ENCODE measurements at places on chromosomes 6 and 20.
A peak's percentile ranks its signal among the peaks of the same experiment; 100 is the strongest.

GRCh38 chr6:165031502-165031901 lies 277.9 kb downstream of the C6orf118 start:
- no peak for DNase-seq

GRCh38 chr6:129575378-129576118 lies 134.4 kb downstream of the ARHGAP18 start:
- peak; percentile 14 for DNase-seq

GRCh38 chr20:48489046-48489463 lies 338.7 kb downstream of the PREX1 start:
- DNase-seq, result no peak

DNA sequence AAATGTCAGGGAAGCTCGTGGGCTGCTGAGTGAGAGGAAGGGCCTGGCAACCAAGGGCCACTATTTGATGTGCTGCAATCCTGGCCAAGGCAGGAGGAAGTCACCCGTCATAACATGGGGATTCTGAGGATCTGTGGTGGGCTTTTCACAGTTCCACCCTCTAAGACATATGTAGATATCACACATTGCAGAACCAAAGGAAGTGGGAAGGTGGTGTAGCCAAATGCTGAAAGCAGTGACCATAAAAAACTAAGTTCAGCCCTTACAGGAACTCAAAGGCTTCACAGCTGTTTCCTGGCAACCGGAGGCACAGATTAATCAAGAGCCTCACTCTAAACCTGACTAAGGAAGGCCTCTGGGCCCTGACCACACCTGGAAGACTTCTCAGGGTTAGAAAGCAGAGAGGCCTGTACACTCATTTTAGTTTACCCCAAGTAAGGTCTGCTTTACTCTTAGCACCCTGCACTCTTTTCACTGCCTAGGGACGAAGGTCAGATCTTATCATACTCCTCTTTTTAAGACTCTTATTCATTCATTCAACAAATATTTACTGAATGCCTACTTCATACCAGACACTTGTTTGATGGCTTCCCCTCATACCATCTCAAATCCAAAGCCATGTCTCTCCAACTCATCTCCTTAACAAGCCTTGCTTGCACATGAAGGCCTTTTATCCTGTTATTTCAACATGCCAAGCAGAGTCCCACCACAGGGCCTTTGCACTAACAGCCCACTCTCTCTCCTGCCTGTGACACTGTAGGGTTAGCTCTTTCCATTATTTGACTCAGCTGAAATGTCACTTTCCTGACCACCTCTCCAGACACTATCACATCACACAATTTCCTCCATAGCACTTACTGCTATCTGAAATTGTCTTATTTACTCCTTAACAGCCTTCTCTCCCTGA lies 2.6 kb downstream of the UBE2V1 start:
- DNase-seq, result no peak

GRCh38 chr6:85419046-85419759 lies 30.7 kb upstream of the NT5E start:
- DNase-seq, result no peak

GRCh38 chr6:160355001-160355400 lies 6.8 kb downstream of the SLC22A3 start:
- DNase-seq, result no peak

DNA sequence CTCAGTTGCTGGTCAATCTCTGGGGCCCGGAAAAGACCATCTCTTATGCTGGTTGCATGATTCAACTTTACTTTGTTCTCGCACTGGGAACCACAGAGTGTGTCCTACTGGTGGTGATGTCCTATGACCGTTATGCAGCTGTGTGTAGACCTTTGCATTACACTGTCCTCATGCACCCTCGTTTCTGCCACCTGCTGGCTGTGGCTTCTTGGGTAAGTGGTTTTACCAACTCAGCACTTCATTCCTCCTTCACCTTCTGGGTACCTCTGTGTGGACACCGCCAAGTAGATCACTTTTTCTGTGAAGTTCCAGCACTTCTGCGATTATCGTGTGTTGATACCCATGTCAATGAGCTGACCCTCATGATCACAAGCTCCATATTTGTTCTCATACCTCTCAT lies 4.3 kb downstream of the OR2J3 start:
- no peak for DNase-seq

GRCh38 chr6:43945768-43946080 lies 175.7 kb downstream of the VEGFA start:
- DNase-seq, result peak; percentile 39

DNA sequence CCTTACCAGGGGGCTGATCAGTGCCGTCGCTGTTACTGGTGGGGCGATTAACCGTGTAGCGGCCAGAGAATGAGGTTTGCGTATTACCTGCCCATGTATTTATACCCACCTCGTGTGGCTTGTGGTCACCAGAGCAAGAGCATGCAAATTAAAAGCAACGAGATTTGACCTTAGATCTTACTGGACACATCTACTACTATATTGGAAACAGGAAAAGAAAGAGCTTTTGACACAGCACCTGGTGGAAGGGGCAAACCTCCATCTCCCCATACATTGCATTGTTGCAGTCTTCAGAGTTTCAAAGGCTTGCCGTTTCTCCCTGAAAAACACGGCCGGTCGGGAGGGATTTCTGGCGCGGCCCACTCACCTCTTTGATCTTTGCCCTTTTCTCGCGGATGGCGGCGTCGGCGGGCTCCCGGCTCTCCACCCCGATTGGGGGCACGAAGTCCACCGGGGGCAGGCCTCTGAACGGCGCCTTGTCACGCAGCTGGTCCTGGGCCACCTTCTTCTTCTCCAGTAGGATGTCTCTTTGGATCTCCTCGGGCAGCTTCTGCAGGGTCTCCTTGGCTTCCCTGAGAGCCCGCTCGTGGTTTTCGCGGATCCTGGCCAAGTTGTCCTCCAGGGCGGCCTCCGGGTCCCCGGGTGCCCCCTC lies 1.3 kb downstream of the MAN1A1 start:
- peak; percentile 44 for DNase-seq

DNA sequence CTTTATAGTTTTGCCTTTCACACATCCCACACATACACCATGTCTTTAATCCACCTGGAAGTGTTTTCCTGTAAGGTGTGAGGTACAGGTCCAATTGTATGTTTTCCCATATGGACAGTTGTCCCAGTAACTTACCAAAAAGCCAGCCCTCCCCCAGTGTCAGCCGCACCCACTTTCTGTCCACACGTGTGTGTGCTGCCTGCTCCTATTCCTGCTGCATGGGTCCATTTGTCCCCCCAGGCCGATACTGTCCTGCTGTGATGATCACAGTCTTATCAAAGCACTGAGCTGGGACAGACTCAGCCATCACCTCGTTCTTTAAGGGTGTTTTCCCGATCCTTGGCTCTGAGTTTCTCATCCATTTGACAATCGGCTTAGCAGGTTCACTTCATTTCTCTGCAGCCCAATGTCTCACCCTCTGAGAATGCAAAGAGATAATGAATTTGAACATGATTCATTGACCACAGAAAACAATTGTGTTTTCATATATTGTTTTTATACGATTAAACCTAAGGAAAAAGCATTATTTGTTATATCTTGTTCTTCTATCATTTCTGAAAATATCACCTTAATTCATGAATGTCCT lies 9.6 kb downstream of the VSX1 start:
- DNase-seq, result no peak

GRCh38 chr20:46799781-46800408 lies 90.4 kb downstream of the SLC2A10 start:
- peak; percentile 53 for DNase-seq

GRCh38 chr6:33761922-33762629 lies 15.4 kb upstream of the IP6K3 start:
- peak; percentile 69 for DNase-seq

GRCh38 chr6:158154816-158155215 lies 13.2 kb downstream of the SERAC1 start:
- no peak for DNase-seq

DNA sequence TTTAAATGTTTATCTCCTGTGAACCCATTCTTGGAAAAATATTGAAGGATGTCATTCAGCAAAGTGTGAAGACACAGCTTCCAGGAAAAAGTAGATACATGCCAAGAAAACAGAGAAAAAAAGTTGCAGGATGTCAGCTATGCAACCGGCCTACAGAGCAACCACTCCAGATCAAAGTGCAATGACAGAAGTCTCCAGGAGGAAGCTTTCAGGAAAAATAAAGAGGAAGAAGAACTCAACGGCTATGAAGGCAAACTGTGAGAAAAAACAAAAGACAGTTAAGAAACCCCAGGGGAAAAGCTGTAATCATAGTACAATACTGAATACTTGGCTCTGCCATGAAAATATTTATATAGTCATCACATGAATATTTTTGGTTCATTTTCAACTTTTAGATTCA lies 30.6 kb downstream of the REPS1 start:
- no peak for DNase-seq

DNA sequence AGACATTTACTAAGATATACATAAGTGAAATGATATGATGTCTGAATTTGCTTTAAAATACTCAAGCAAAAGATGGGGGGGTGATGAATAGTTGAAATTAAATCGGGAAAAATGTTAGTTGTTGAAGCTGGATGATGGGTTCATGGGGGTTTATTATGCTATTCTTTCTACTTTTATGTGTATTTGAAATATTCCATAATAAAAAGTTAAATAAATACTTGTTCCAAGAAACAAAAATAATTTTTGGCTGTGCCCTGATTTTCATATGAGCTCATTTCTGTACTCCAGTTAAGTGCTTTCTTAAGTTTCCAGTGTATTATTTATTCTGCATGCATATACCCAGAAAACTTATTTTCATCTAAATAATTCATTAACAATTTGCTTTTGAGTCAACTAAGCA lies 138.6 kb downstream of the AIG1 start:
- no peak for DNase-seq

- DNase-seq, result peak; percentile 95
These were observed 501 bp downstream of the PLCG1 start for GRCh38 chr20:41137614-41138474.

DNA sequence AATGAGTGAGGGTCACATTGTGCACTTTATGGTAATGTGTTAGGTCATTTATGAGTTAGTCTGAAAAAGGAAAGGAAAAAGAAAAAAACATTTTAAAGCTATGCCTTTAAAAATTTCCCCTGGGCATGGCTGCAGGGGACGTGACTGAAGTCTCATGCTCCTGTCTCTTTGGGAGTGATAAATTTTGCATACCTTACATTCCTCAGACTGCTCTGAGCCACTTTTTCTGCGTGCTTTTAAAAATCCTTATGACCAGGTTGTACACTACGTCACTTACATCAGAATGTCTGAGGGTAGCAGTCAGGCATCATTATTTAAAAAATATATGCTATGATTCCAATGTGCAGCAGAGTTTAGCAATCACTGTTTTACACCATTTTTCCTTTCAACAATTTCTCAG lies 121.2 kb downstream of the RFPL4B start:
- peak; percentile 11 for DNase-seq

- peak; percentile 52 for DNase-seq
These were observed 368.5 kb upstream of the EPHA7 start for GRCh38 chr6:93787841-93788240.

DNA sequence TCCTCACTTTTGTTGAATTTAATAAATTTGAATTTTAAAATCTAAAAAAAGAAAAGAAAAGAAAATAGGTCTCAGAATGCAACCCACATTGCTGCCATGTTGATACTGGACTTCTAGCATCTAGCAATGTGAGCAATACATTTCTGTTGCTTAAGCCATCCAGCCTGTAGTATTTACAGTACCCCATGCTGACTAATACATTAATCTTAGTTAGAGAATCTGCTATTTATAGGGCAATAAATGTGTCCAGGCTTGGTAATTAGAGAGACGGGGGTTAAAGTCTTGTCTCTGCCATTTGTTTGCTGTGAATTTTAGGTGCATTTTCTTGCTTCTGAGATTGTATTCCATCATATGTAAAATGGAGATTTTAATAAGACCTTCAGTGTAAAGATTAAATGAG lies 471.3 kb downstream of the DHX35 start:
- DNase-seq, result no peak

DNA sequence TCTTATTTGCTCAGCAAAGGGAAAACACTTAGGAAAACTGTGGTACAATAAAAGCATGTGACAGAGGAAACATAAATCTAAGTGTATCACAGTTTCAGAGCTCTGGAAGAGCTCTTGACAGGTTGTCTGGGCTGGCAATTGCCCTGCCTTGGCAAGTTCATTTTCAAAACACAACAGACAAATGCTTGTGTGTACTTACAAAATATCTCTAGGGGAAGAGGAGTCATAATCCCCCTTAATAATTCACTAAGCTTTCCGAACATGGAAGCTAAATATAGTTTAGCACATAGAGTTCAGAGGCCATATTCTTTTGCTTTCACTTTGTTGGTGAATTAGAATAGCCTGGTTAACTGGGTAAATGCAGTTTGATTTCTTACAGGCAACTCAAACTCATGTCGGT lies 211.6 kb upstream of the THEMIS start:
- DNase-seq, result no peak

DNA sequence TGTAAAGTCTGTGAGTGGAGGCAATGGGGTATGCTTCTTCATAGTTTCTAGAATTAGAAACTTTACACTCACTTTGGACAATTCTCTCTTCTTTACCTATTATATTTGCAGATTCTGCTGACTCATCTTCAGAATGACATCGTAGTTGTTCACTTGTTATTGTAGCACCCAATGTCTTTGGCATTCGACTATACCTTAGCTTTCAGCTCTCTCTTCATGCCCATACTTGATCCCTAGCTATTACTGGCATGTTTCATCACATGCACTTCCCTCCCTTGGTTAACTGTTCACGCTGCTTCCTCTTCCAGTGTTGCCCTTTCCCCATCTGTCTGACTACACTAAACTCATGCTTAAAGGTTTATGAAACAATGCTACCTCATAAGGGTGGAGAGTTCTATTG lies 298.1 kb upstream of the TCF21 start:
- DNase-seq, result no peak

DNA sequence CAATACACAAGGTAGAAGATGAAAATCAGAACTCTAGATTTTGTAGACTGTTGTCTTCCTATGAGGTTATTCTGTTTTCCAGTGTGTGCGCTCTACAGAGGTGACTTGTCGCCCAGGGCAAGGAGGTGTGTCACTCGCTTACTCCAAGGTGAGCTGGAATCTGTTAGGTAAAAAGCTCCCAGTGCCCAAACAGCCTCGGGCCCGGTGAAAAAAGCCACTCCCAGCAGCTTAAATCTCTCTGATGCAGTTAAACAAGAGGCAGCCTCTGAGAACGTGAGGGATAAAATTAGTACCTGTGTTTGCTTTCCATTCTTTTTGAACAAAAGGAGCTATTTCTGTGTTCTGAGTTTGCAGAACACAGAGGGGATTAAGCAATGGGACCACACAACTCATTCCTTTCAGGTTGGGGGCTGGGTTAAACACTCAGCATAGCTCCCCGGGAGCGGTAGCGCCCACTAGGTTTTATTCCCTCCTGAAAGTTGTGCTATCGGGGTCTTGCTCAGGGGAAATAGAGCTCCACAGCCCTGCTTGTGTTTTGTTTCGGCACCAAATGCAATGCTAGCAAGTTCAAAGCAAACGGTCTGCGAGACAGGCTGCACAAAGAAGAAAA lies 181.2 kb downstream of the FOXA2 start:
- peak; percentile 60 for DNase-seq

Measured in SJCRH30 (cell line).